ENCODE measurements at places on chromosomes 2 and 18. TPM values are rescaled to one million over a fixed set of nuclear protein-coding genes. Genes with fewer than 3 reads are reported as not detected.

The ZNF804A gene
- 0.11 TPM for total RNA-seq

The C2orf80 gene
- total RNA-seq: not detected

The GREB1L gene
- under 0.01 TPM for total RNA-seq

The NAPG gene
- 82.0 TPM for total RNA-seq

The TBR1 gene
- under 0.01 TPM for total RNA-seq

The SIX3 gene
- not detected for total RNA-seq

The PLCL1 gene
- 0.39 TPM for total RNA-seq

Data from articular chondrocyte of knee joint (primary cell).